Stimulated activated naive CD8-positive, alpha-beta T cell treated with anti-CD3 and anti-CD28 coated beads, Interleukin-15, amount 100 ng/mL, for 72 hours (primary cell): ENCODE measurements at places on chromosomes 5 and 9.

DNA sequence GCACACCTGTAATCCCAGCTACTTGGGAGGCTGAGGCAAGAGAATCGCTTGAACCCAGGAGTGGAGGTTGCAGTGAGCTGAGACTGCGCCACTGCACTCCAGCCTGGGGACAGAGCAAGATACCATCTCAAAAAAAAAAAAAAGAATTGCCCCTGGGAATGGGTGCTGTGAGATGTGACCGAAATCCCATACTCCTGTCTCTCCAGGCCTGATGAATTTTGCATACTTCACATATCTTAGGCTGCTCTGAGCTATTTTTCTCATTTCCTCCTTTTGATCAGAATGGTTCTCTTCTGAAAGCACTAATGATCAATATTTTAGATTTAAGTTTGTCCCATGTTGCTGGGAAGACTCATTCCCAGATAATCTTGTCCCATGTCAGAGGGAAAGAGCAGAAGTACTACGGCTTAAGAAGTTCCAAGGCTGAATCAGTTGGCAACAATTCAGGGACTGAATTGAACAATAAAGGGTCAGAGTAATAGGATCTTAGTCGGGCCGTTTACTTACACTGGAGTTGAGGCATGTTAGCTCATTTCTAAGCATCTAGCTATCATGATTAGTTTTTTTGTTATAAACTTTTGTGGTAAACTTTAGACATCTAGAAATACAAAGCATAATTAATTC, 44.2 kb upstream of the TENT2 start:
- DNase-seq = no peak

DNA sequence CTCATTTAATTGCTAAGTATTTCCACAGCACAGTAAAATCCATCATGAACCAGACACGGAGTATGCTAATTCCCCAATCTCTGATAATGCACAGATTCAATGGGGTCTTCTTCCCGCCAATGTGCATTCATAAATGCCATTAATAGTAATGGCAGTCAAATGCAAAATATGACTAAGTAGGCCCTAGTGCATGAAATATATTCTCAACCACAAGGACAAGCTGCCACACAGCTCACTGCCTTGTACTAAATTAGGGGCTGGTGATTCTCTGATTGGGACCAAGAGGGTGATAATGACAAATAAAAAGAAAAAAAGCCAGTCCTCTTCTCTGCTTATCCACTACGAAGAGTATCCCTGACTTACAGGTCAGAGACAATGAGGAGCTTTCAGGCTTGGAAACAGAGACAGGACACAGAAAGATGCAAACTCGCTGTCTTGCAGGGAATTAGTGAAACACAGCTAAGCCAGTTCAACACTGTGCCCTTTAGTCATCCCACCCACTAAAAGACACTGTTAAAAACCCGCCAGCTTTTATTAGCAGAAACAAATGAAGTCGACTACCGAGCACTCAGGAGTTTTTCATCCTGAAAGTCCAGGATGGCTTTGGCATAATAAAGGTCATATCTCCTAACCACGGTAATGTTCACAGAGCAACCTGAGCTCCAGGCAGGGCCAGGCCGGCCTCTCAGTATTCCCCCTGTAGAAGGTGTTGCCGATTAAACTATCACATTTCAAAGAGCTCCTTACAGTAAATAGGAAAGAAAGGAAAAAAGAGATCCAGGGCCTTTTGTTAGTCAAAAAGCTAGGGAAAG, 148.1 kb downstream of the EBF1 start:
- DNase-seq = no peak

GRCh38 chr9:98929071-98929470, 14.6 kb upstream of the COL15A1 start:
- DNase-seq = no peak

DNA sequence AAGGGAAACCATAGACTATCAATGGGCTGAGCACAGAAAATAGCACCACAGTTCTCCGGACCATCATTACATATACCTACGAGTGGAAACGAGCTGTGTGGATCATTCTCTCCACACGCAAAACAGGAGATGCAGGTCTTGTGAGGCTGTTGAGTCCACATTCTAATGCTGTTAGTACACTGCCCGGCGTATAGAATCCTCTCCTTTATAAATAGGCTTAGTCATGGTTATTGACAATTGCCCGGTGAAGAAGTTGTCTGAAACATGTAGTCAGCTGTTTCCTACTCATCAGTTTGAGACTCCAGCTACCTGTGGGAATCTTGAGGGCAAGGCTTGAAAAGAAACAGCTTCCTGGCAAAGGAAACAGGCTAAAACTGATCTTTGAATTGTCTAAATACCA, 602.0 kb upstream of the EDIL3 start:
- DNase-seq = no peak

DNA sequence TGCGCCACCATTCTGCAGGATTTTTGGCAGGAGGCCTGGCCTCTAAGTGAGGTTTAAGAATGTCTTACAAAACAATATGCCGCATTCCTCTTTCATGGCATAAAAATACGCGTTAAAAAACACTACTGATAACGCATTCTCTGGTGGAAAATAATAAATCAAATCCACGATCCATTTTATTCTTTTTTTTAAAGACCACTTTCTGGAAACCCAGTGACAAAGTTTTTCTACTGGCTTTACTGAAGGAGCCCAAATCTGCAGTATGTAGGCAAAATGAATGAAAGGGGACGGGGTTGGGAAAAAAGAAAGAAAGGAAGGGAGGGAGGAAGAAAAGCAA, 2.0 kb downstream of the SV2C start:
- DNase-seq = no peak

GRCh38 chr5:68482199-68482598, 266.6 kb downstream of the PIK3R1 start:
- no peak for DNase-seq

GRCh38 chr5:59301727-59302126, 591.8 kb downstream of the PDE4D start:
- no peak for DNase-seq

- DNase-seq = no peak
These were observed 141.6 kb upstream of the SPEF2 start for GRCh38 chr5:35476036-35476435.

GRCh38 chr9:68609901-68610415, 69.3 kb upstream of the TMEM252 start:
- DNase-seq = no peak

- no peak for DNase-seq
These were observed 163.5 kb downstream of the CD180 start for GRCh38 chr5:67032921-67033664.

GRCh38 chr5:181044662-181045305, 4.7 kb downstream of the BTNL9 start:
- DNase-seq = no peak

DNA sequence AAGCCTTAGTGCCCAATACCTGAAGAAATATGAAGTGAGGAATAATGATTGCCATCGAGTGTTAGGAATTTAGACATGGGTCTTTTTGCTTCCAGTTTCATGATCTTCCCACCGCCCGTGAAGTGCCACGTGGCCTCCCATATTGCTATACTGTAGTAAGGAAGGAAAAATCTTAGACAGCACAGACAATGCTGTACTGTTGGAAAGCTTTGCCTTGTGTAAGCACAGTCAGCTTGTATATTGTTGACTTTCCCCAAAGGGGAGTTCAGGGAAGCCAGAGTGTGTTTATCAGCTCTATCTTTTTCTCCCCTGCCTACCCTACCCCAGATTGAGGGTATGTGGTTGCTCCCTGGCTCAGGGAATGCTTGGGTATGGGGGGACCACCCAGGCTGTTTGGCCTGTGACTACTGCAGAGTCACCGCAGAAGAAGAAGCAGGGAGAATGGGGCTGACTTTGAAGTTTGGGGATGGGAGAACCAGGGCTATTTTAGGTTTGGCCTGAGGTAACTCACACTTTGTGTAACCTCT, 161.8 kb upstream of the MEF2C start:
- DNase-seq = no peak

GRCh38 chr5:31516802-31517201, 15.1 kb downstream of the DROSHA start:
- DNase-seq = no peak
